ENCODE measurements at places on chromosomes 1 and 21.
A peak's percentile ranks its signal among the peaks of the same experiment; 100 is the strongest.

GRCh38 chr1:36796106-36796590 lies 238.2 kb downstream of the GRIK3 start:
- DNase-seq: no peak

GRCh38 chr1:1253314-1253713 lies 6.8 kb upstream of the C1QTNF12 start:
- DNase-seq: no peak

GRCh38 chr1:197424380-197424779 lies 156.3 kb downstream of the CRB1 start:
- no peak for DNase-seq

DNA sequence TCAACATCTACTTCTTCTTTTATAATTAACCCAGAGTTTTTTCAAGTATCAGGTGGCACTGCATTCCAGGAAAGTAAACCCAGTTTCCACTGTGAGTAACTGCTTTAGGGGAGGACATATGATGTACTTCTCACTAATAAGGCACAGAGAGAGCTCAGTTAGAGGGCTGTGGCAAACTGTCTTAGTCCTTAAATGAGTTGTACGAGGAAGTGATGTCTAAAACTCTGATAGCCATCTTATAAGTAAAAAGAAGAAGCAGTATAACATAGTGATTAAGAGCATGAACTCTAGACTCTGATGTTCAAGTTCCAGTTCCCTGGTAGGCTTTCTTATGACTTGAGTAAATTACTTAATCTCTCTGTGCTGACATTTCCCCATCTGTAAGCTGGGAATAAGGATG lies 58.7 kb upstream of the PTGS2 start:
- DNase-seq: no peak

DNA sequence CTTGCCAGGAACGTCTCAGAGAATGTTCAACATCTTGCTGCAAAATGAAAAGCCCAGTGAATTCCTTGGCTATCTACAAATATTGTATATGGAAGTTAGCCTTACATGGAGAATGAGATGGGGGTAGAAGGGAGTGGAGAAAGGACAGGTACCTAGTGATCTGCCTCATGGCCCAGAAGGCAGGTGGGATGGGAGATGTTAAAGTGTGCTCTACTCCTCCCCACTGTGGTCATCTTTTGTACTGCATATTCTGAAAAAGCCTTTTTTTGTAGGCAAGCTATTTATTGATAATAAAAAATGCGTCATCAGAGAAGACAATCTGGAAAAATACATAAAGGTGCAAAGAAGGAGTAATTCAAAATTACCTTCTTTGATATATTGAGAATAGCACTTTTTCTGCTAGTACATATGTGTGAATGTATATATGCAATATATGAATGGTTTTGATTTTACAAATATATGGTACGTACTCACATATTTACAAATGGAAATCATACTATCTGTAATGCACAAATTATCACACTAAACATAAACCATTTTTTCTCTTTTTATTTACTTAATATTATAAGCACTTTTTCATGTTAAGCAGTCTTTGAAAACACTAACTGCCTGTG lies 19.1 kb upstream of the SLC5A9 start:
- peak; percentile 39 for DNase-seq

DNA sequence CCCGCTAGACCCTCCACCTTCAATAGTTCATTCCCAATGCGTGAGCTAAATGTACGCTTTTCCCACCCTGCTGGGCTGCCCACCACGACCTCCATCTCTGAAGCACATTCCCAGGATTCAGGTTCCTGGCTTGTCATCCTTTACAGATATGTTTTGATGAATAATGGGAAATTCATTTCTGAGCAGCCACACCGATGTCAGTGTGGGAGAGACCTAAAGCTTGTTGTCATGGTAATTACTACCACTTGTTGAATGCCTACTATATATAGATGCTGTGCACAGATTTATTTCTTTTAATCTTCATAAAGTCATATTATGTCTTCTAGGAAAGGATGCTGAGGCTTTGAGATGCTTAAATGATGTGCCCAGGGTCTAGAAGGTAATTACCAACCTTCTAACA lies 8.0 kb downstream of the RCSD1 start:
- no peak for DNase-seq

GRCh38 chr1:232317350-232317749 lies 312.6 kb downstream of the SIPA1L2 start:
- no peak for DNase-seq

DNA sequence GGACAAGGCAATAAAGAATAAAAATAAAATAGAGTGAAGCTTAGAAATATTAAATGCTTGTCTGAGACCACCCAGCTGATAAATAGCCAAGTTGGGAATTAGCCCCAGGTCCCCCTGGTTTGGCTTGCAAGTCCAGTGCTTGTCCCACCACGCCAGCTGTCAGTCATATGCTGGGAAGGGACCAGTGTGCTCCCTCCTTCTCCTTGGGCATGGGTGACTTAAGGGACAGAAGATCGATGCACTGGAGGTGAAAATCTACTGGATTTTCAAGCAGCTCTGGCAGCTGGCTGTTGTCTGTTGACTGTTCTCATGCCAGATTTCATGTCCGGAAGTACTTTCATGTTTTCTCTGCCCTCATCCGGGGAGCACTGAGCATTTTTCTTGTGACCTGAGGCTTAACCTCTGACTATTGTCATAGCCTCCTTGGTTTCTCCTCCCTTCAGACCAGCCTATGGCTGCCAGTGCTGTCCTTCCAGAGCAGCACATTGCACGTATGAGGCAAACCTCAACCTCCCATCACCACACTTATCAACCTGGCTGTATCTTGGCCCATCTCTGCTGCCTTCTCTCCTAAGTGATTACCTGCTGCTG lies 12.4 kb downstream of the LMOD1 start:
- DNase-seq: no peak

- DNase-seq: no peak
Measured at GRCh38 chr1:157932069-157932468, 61.4 kb upstream of the KIRREL1 start.

- DNase-seq: peak; percentile 25
Measured at GRCh38 chr1:214603819-214604252, 841 bp downstream of the CENPF start.
